Activated CD4-positive, alpha-beta T cell treated with anti-CD3 and anti-CD28 coated beads, Interleukin-2, amount 50 U/mL, for 48 hours (primary cell): ENCODE measurements at places on chromosomes 6 and 20.
A peak's percentile ranks its signal among the peaks of the same experiment; 100 is the strongest.

GRCh38 chr6:160750276-160750689 lies 48.2 kb downstream of the PLG start:
- DNase-seq: peak; percentile 17

DNA sequence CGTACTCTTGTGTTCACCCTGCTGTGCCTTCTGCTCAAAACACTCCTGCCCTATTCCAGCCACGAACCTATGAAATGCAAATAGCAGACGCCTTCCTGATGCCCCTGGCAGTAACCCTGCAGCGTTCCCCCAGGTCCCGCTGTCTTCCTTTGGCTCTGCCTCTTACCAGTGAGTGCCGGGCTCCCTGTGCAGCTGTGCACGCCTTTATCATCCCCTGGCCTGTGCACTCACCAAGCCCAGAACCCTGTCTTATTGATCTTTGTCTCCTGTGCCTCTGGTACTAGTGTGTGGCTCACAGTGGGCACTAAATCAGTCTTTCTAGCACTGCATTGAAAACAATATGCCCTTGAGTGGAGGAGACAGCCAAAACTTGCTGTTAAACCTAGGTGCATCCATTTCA lies 19.7 kb downstream of the ZDHHC14 start:
- no peak for DNase-seq

DNA sequence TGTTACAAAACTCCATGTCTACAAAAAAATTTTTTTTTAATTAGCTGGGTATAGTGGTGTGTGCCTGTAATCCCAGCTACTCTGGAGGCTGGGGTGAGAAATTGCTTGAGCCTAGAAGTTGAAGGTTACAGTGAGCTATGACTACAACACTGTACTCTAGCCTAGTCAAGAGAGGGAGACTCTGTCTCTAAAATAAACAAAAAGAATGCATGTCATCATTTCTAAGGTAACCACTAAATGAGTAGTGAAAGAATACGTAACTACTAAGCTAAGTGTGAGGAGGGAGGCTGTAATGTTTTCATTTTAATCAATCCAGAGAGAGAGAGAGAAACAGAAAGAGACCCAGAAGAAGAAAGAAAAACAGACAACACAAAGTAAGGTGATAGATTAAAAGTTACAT lies 9.9 kb downstream of the SYCP2 start:
- no peak for DNase-seq

GRCh38 chr20:63696628-63697356 lies at the start of gene TNFRSF6B:
TSS of gene TNFRSF6B (plus strand) at chr20:63696652. CDS start at chr20:63696768, 116 bp downstream.
- peak; percentile 45 for DNase-seq

GRCh38 chr6:116078522-116078921 lies 17.8 kb upstream of the FRK start:
- DNase-seq: no peak

GRCh38 chr20:25233016-25233772 lies 14.7 kb upstream of the PYGB start:
- DNase-seq: no peak

DNA sequence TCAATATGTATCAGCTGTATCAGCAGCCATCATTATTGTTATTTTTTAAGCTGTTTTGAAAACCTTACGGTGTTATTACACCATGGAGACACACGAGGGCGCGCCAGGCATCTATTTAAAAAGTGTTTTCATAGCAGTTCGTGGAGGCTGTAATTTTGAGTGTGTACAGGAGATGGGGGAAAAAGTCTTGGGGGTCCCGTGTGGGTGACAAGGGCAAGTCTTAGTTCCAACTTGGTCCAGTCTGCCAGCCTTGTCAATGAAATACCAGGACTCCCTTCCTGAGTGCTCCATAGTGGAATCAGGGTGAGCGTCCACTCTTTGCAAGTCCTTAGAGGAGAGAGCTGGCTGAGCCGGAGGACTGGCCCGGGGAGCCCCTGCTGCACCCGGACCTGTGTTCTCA lies 43.3 kb downstream of the SLC2A10 start:
- DNase-seq: peak; percentile 57

DNA sequence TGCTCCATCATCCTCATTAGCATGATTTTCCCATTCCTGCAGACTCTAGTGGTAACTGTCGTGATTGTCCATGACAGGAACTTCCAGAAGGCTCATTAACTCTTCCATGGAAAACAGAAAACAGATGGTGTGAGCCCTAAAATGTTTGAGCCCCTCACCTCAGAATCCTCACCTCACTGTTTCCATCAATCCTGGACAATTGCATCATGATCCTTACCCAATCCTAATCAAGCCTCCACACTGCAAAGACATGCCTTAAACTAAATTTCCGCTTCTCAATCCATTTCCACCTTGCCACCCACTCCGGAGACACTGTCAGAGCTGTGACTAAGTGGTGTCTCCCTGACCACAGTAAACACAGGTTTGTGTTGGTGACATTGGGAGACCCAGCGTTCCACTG lies 311.0 kb upstream of the JARID2 start:
- DNase-seq: no peak

- no peak for DNase-seq
Observed at GRCh38 chr6:7341989-7342742, 29.2 kb upstream of the SSR1 start.

DNA sequence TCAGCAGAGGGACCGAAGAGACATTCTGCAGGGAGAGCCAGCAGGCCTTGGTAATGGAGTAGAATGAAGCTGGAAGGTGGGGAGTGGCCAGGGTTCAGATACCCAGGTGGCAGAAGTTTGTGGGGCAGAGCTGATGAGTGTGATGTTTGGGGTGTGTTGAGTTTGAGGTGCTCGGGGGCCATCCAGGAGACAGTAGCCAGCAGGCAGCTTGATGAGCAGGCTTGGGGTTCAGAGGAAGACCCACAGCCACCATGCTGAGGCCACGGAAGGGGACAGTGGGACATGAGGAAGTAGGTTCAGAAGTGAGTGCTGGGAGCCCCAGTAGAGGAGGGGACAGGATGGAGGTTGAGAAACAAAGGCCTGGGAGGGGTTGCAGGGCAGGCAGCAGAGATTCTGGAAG lies 11.1 kb upstream of the FOXS1 start:
- no peak for DNase-seq

DNA sequence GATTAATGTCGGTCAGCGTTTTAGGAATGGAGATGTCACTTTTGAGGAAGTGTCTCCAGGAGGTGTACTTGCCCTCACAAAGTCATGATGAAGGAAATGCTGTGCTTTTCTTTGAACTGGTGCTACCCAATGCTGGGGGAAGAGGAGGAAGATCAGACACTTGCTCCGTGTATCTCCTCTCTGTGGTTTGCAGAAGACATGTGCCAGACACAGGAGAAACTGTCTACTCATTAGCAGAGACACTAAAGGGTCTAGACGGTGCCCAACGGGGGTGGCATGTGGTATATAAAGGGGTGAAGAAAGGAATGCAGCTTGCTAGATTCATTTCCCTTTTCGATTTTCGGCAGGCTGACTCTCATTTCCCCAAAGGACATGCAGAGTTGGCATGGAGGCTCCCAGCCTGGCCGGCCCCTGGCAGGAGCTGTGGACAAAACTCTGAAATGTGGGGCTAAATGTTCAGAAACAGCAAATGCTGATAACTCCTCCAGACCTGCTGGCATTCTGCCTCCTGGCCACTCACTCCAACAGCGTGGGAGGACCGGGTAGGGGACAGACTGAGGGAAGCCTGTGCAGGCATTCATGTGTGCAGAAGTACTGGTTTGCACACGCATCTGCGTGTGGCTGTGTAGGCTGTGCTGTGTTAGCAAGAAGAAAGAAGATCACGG lies 59.6 kb upstream of the QKI start:
- DNase-seq: no peak

- DNase-seq: no peak
Observed at GRCh38 chr6:138601128-138601527, 101.8 kb upstream of the NHSL1 start.

DNA sequence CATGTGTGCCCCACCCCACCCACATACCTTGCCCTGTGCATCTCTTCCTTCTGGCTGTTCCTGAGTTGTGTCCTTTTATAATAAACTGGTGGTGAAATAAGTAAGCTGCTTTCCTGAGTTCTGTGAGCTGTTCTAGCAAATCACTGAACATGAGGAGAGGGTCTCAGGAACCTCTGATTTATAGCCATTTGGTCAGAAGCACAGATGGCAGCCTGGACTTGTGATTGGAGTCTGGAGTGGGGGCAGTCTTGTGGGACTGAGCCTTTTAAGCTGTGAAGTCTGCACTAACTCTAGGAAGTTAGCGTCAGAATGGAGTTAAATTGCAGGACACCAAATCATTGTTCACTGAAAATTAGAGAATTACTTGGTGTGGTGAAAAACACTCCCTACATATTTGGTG lies 245.4 kb downstream of the LRFN2 start:
- no peak for DNase-seq

DNA sequence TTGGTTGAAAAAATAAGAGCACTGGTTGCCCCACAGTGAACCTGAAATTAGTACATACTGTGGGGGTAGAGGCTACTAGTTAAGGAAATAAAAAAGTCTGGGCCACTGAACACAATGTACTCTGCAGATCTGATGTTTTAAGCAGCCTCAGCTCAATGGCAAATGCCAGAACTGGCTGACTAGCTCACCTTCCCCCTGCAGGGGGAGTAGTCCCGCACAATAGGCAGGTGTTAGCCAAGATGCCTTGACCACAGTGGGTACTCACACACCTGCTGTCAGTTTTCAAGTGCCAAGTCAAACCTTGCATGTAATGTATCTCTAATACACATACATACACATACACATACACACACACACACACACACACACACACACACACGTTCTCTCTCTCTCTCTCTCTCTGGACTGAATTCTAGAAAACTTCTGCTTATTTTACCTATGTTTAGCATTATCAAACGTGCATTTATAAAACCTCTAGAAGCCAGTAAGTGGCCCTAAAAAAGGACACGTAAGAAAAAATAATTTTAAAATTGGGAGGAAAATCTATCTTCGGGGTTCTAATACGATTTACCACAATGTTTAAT lies 36.1 kb downstream of the GMDS start:
- peak; percentile 48 for DNase-seq
